ENCODE measurements at places on chromosomes 13 and 19. TPM values are rescaled to one million over a fixed set of nuclear protein-coding genes. Genes with fewer than 3 reads are reported as not detected.

- H3K27me3 ChIP-seq, result no peaks in the 10 kb centered on the region
- no peak for DNase-seq
- H3K27ac ChIP-seq, result peak overlapping the region; percentile 95
- H3K4me1 ChIP-seq, result peaks cover 60% of the 10 kb centered on the region
- peaks cover 11% of the 10 kb centered on the region for H3K36me3 ChIP-seq
- peak overlapping the region; percentile 79 for H3K4me3 ChIP-seq
These were observed 2.9 kb downstream of the CEBPG start for GRCh38 chr19:33376423-33376822.

GRCh38 chr19:38143847-38144246 is 80.2 kb downstream of the DPF1 start:
- no peak overlapping the region for H3K27ac ChIP-seq
- no peaks in the 10 kb centered on the region for H3K4me1 ChIP-seq
- no peaks in the 10 kb centered on the region for H3K27me3 ChIP-seq
- DNase-seq, result no peak
- peaks cover 7% of the 10 kb centered on the region for H3K36me3 ChIP-seq

GRCh38 chr19:8214802-8215201 is 5.6 kb downstream of the CERS4 start:
- no peak for DNase-seq
- H3K27ac ChIP-seq, result no peak overlapping the region
- H3K4me1 ChIP-seq, result peaks cover 6% of the 10 kb centered on the region
- no peaks in the 10 kb centered on the region for H3K27me3 ChIP-seq

- peaks cover 4% of the 10 kb centered on the region for H3K4me1 ChIP-seq
- H3K27ac ChIP-seq, result no peak overlapping the region
- H3K36me3 ChIP-seq, result no peaks in the 10 kb centered on the region
- H3K27me3 ChIP-seq, result peaks cover 13% of the 10 kb centered on the region
These were observed 4.9 kb upstream of the OR7A17 start for GRCh38 chr19:14890643-14891379.

DNA sequence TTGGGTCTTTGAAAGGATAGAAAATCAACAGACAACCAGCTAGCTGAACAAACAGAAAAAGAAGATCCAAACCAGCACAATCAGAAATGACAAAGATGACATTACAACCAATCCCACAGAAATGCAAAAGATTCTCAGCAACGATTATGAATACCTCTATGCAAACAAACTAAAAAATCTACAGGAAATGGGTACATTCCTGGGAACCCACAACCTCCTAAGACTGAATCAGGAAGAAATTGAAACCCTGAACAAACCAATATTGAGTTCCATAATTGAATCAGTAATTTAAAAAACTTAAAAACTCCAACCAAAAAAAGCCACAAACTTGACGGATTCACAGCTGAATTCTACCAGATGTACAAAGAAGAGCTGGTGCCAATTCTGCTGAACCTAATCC is 20.9 kb upstream of the C1QTNF9B start:
- no peaks in the 10 kb centered on the region for H3K27me3 ChIP-seq
- H3K36me3 ChIP-seq, result peaks cover 4% of the 10 kb centered on the region
- no peak overlapping the region for H3K27ac ChIP-seq
- H3K4me1 ChIP-seq, result no peaks in the 10 kb centered on the region

DNA sequence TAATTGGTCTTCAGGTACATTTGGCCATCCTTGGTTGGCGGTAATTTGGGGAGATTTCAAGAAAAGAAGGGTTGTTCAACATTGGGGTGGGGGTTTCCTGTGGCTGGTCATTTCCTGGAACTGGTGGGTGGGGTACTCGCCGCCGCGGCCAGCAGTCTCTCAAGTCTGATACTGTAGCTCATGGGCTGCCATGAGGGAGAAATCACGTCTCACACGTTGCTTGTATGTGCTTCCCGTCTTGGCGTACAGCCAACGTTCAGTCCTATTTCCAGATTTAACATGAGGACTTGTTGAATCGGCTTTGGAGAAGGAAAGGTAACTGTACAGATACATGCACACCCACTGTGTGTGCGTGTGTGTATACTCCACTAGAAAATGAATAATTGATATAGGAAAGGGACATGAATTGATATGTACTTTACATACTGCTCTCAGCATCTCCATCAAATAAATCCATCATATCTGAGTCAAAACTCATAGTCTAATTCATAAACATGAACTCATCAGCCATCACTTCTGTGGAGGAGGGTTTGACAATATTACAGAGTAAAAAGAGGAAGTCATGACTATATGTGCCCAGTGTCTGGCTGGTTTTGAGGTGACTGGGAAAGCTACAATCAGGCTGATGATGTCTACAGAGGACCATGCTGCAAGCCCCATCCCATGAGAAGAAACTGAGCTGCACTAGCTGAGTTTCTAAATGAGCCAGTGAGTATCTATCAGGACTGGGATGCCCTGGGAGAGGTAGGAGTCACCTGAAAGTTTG is 418.1 kb downstream of the TSHZ3 start:
- no peak overlapping the region for H3K4me3 ChIP-seq
- no peaks in the 10 kb centered on the region for H3K4me1 ChIP-seq
- DNase-seq, result no peak

DNA sequence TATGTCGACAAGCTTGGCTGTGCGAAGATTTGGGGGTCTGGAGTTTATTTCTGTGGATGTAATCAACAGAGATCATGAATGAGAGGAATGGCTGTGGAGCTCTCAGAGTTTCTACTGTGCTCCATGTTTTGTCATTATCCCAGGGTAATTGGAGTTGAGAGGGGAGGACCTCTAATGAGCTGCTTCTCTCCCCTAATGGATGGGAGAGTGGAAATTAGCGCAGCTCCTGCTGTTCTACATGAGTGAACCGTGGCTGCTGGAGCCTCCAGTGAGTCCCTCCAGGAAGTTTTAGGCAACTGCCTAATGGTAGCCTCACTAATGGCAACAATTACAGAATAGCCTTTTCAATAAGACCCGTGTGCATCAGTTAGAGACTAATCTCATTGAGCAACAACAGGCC is 31.3 kb upstream of the FGF9 start:
- peaks cover 11% of the 10 kb centered on the region for H3K27me3 ChIP-seq
- H3K27ac ChIP-seq, result no peak overlapping the region
- no peaks in the 10 kb centered on the region for H3K4me1 ChIP-seq
- H3K4me3 ChIP-seq, result no peak overlapping the region
- no peaks in the 10 kb centered on the region for H3K36me3 ChIP-seq

Gene IRS2
- total RNA-seq, result 25.8 TPM

Gene ZFP28
- total RNA-seq, result 4.8 TPM

Gene WDR88
- total RNA-seq, result not detected

Gene CCL25
- not detected for total RNA-seq

Gene MUC16
- not detected for total RNA-seq

Measured in chondrocyte (in vitro differentiated cells).